NCI-H1092 (cell line): ENCODE measurements at places on chromosomes 6 and 20.

- DNase-seq: no peak
Observed at GRCh38 chr6:74931558-74931957, 274.3 kb downstream of the COL12A1 start.

GRCh38 chr20:57573894-57574293 is 13.0 kb downstream of the PCK1 start:
- DNase-seq: no peak

DNA sequence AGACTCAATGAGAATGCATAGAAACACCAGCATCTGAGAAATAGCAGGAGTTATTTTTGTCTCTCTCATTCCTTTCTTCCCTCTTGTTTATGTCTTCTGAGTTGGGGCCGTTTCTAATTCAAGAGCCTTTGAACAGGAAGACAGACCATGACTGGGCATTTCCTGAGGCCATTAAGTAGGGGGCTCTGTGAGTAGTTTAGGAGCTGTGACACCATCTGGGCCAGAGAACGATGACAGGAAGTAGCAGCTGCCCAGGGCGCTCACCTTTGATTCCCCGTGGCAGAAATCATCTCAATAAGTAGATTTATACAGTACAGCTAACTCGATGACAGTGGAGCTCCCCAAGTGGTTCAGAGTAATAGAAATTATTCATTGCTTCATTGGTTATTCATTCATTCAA is 298.4 kb upstream of the PLN start:
- no peak for DNase-seq

GRCh38 chr6:44386929-44387345 is 569 bp upstream of the CDC5L start:
- DNase-seq: no peak

DNA sequence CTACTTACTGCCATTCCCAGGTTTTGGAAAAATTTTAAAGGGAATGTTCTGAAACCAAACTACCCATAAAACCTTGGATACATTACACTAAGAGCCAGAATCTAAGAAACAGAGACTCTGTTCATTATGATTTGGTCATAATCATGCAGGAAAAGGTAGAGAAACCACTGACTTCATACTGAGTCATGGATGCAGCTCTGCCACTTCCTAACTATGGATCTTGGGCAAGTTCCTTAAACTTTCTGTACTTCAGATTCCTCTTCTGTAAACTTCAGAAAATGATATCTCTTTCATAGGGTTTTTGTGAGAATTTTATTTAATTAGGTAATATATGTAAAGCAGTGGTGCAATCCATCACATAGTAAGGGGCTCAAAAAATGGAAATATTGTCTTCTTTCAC is 20.0 kb downstream of the PLA2G7 start:
- DNase-seq: no peak

DNA sequence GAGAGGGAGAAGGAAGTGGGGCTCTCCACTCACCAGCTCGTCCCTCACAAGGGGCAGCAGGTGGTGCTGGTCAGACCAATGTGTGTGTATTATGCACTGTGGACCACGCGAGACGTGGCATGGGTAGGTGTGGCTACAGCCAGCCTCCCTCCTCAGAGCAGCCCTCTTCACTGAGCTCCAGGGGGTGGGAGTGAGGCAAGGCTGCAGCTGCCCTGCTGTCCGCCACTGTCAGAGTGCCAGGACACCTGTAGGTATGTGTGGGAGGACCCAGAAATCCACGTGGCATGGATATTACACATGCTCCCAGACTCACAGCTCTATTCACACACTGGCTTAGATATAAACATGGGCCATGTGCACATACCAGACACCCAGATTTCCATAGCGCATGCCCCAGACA is 90.3 kb downstream of the VEGFA start:
- peak; percentile 21 for DNase-seq

- DNase-seq: no peak
Observed at GRCh38 chr6:132289756-132290155, 111.5 kb downstream of the MOXD1 start.

- DNase-seq: no peak
Observed at GRCh38 chr6:127415096-127415495, 44.1 kb downstream of the KIAA0408 start.
